ENCODE measurements at places on chromosomes 1 and 21.

DNA sequence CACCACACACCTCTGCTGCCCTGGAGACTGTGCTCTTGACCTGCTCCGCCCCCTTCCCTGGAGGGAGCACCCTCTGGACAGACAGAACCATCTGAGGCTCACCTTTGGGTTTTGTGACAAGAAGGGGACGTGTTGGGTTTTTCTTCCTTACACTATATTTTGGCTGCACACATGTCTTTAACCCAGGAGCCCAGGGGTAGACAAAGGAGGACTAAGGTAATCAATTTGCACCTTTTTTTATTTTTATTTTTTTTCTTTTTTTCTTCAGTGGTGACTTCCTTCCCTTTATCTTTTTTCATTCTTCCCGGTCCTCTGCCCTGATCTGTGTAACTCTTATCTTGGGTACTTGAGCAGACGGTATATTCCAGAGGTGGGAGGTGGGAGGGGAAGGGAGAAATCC is 8.5 kb upstream of the TXLNA start:
- DNase-seq: no peak

GRCh38 chr1:220321758-220322157 is 49.5 kb upstream of the RAB3GAP2 start:
- DNase-seq: no peak

DNA sequence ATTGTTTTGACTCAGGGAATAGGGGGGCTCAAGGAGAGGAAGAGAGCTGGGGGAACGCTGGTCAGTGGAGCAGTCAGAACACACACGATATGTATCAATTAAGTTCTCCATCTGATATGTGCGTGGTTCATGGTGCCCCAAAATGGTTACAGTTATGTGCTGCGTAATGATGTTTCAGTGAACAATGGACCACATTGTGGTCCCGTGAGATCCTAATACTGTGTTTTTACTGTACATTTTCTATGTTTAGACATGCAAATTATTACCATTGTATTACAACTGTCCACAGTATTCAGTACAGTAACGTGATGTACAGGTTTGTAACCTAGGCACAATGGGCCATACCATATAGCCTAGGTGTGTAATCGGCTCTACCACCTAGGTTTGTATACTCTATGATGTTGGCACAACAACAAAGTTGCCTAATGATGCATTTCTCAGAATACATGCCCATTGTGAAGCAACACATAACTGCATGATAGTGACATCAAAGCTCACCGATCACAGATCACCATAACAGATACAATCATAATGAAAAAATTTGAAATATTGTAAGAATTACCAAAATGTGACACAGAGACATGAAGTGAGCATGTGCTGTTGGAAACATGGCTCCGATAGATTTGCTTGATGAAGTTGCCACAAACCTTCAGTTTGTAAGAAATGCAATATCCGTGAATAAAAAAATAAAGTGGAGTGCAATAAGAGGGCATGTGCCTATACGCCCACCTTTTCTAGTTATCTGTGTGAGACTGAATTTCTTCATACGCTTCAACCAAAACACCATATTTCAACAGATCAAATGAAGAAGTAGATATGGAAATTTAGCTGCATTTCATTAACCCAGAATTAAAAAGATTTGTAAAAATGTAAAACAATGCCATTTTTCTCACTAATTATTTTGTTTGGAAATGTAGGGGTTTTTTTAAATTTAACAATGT is 14.8 kb upstream of the TMEM54 start:
- DNase-seq: no peak

GRCh38 chr1:62613325-62613727 is 16.0 kb downstream of the ANGPTL3 start:
- no peak for DNase-seq

- DNase-seq: no peak
Observed at GRCh38 chr1:17192394-17193221, 12.3 kb upstream of the PADI1 start.

DNA sequence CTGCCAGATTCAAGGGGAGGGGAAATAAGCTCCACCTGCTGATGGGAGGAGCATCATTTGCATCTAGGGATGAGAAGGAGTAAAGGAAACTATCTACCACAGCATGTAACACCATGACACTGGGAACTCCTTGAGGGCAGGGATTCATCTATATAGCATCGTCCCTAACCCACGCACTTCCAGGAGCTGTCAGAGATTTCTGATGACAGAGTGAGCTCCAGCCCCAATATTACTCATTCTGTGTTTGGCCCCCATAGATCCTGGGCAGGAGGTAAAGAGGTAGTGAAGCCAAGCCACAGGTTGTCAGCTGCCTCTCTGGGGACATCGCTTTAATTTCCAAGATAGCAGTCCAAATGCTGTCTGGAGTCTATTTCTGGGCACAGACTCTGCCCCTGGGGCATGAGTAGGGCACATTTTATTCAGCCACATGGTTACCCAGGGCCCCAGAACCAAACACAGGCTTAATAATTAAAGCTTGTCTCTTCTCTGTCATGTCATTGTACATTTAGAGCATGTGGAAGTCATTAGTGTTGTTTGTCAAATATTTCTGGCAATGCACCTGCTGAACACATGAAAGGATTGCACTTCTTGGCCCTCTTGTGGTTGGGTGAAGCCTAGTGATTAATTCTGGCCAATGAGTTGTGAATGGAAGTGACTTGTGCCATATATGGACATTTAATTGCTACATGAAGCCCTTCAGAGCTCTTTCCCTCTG is 105.9 kb upstream of the POU3F1 start:
- DNase-seq: no peak

- DNase-seq: no peak
Observed at GRCh38 chr1:218366322-218367052, 21.4 kb downstream of the TGFB2 start.

- DNase-seq: no peak
Observed at GRCh38 chr1:25725482-25725881, 74.5 kb upstream of the SELENON start.

GRCh38 chr1:246394121-246394520 is 113.0 kb downstream of the SMYD3 start:
- DNase-seq: no peak

DNA sequence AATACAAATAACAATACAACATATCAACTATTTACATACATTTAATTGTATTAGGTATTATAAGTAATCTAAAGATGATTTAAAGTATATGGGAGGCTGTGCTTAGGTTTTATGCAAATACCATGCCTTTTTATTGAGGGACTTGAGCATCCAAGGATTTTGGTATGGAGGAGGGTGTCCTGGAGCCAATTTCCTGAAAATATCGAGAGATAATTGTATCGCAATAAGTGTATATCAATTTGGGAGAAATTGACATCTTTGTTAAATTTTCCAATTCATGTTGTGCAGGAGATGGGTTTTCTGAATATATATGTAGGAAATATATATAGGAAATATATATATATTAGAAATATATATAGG is 63.5 kb downstream of the ATP1A1 start:
- no peak for DNase-seq

- no peak for DNase-seq
Observed at GRCh38 chr21:34923626-34924025, 125.5 kb downstream of the RUNX1 start.

DNA sequence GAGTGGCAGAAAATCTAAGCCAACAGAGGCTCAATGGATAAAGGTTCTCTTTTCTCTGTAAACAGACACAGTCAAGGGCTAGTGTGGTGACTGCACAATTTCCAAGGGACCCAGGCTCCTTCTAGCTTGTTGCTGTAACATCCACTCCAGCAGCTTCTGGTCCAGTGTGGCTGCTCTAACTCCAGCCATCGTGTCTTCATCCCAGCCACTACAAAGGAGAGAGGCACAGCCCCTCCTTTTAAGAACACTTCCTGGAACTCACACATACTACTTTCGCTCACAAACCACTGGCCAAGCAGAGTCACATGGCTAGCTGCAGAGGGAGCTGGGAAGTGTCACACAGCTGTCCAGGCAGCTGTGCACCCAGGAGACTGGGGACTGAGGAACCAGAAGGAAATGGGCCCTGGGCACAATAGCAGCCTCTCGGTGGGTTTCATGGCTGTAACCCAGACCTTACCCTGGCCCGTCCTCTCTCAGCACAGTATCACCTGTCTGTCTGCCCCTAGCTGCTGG is 188.6 kb upstream of the VAMP3 start:
- no peak for DNase-seq

Measured in activated naive CD4-positive, alpha-beta T cell treated with Interleukin-2 at 50 U/mL for 16 hours (primary cell).